Activated T-cell treated with anti-CD3 and anti-CD28 coated beads, Interleukin-2, amount 50 U/mL, for 72 hours (primary cell): ENCODE measurements at places on chromosomes 6 and 20. TPM values are rescaled to one million over a fixed set of nuclear protein-coding genes. Genes with fewer than 3 reads are reported as not detected.

DNA sequence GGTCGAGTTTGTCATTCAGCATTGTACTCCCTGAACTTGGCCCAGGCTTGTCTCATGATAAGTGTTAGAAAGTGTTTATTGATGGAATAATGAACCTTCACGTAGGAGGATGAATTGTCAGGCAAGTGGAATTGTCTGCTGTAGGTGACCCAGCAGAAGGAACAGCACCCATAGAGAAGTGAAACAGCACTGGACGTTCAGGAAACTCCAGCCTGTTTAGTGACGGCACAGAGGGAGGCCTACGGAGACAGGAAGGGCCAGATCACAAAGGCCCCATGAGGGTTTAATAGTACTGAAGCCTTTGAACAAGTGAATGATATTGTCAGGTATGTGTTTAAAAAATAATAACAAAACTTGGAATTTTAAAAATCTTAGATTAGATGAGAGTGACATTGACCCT is 2.9 kb downstream of the STX11 start:
- DNase-seq = no peak

- no peak for DNase-seq
Measured at GRCh38 chr20:63690898-63691710, 5.3 kb upstream of the TNFRSF6B start.

DNA sequence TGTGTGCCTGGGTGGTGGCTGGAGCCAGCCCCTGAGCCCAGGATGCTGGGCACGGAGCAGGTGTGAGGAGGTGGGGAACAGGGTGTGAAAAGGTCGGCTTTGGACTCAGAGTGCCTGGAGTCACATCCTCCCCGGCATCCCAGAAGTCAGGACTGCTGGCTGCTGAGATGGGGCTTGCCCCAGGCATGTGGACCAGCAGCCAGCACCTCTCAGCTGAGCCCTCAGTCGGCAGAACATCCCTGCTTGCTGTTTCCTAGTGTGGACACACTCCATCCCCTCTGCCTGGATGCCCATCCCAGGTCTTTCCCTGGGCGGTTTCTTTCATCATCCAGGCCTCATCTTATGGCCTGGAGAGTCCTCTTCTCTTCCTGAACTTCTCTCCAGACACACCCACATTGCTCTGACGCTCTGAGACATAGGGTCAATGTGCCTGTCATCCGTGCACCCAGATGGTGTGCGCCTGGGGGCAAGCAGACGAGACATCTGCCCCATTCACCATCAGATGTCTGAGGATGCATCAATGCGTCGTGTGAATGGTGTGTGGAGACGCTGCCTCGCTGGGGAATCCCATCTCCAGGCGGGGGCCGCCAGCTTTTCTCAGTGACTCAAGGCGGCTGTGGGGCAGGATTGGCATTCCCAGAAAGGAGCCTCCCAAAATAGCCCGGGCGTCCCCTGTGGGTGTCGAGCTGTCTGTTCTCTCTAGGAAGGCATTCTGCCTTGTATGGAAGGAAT is 104.2 kb downstream of the SYCP2 start:
- DNase-seq = no peak

DNA sequence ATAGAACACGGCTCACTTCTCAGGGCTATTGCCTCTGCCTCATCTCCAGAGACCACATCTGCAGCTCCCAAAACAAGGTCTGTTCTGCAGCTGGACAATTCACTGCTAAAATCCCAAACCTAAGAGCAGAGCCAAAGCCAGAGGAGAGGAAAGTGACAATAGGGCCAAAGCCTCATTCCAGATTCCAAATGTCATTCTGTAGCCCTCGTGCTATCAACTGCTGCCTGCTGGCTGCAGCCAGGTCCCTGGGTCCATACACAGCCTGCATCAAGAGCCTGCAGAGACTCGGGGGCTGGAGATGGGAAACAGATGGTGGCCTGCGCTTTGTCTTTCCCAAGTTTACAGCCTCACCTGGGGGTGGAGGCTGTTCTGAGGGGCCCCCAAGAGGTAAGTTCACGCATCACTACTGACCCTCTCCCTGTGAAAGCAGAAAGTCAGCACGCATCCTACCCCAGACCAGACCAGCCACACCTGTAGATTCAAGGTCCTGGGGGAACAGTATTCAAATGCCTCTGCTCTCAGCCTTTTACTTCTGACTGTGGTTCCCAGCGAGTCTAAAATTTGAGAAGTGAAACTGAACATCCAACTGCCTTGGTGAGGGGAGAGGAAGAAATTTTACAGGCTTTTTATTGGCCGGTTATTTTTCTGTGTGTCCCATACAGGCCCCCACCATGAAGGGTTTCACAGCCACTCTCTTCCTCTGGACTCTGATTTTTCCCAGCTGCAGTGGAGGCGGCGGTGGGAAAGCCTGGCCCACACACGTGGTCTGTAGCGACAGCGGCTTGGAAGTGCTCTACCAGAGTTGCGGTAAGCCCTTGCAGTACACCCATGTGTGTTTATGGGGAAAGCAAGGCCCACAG is at the start of gene LY86:
Gene LY86 (plus strand): TSS at position 657 of the 860 bp plus-strand sequence. CDS start 15 bp downstream, at position 672.
- no peak for DNase-seq

GRCh38 chr6:152720974-152721373 is 23.3 kb downstream of the MYCT1 start:
- DNase-seq = no peak

- no peak for DNase-seq
Measured at GRCh38 chr6:136470044-136470443, 80.2 kb downstream of the MAP7 start.

- DNase-seq = no peak
Measured at GRCh38 chr6:142937986-142938385, 7.0 kb downstream of the HIVEP2 start.

DNA sequence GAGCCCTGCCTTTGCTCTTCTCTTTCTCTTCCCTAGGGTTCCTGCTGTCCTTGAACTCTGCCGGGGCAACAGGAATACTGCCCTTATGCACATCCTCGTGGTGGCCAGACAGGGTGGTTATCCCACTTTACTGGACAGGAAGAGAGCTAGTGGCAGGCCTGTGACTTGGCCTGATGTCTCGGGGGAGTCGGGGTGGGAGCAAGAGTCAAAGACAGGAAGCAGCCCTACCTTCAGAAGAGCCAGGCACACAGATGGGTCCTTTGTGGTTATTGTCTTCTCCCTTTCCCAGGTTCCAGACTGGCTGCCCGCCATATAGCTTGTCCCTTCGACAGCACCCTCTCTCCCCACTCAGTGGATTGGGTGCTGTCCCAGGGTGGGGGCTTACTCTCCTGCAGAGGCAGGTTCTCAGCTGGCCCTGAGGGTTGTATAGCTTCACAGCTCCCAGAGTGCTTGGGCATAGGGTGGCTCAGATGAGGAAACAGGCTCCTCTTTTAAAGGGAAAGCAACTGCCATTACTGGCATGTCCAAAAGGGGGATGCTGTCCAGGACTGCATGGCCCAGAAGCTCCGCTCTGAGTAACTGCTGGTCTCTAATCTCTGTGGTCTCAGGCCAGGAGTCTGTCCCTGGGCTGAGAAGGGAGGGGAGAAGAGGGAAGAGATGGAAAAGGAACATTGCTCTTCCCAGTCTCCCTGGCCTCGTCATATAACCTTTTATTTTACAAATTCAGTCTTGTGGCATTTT is 17.3 kb downstream of the PLCG1 start:
- no peak for DNase-seq

GRCh38 chr6:136609873-136610706 is 59.9 kb upstream of the MAP7 start:
- DNase-seq = no peak

DNA sequence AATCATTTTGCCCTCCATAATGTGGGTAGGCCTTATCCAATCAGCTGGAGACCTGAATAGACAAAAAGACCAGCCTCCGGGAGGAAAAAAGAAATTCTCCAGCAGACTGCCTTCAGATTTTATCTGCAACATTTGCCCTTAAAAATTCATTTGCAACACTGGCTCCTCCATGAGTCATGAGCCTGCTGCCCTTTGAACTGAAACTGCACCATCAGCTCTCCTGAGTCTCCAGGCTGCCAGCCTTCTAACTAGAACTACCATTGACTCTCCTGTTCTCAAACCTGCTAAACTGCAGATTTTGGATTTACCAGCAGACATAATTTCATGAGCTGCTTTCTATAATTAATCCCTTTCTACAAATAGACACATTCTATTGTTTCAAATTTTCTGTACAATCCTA is 223.9 kb upstream of the THEMIS start:
- no peak for DNase-seq

- DNase-seq = no peak
Measured at GRCh38 chr20:47061549-47061948, 166.9 kb downstream of the EYA2 start.

DNA sequence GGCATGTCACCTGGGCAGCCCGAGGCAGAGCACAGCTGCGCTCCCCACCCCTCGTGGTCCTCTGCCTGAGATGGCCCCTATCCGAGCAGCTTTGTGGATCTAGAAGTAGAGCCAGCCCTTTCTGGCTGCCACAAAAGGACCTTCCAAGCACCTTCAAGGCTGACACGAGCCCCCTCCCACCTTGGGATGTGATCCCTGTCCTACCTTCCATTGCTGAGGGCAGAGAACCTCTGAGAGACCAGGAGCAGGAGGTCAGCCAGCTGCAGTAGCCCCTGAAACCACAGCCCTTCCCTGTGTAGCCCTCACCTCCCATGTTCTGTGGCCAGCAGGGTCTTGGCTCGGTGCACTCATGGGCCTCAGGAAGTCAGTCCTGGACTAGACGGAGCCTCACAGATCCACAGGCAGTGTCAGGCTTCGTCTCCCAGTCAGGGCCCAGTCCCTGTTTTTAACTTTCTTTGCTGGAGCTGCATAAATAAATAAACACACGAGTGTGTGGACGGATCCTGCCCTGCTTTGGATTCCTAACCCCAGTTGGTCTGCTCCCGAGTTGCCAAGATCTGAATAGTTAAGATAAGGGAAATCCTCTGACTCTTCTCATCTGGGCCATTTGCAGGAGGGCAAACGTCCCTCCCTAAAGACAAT is 507.7 kb downstream of the PREX1 start:
- no peak for DNase-seq

- no peak for DNase-seq
Measured at GRCh38 chr6:135013211-135013610, 41.4 kb downstream of the HBS1L start.

DNA sequence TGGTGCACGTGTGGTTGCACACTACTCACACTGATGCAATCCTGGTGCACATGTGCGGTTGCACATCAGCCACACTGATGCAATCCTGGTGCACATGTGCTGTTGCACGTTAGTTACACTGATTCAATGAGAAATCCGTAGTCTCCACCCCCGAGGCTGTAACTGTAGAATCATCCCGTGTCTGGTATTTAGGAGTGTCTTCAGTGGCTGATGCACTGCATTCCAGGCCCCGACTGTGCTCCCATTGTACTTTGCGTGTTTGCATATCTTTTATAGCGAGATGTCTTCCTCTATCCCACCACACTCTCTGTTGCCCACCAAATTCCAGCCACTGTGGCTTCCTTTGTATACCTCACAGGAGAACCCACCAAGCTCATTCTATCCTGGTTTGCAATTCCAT is 87.8 kb upstream of the MTHFD1L start:
- DNase-seq = no peak

DNA sequence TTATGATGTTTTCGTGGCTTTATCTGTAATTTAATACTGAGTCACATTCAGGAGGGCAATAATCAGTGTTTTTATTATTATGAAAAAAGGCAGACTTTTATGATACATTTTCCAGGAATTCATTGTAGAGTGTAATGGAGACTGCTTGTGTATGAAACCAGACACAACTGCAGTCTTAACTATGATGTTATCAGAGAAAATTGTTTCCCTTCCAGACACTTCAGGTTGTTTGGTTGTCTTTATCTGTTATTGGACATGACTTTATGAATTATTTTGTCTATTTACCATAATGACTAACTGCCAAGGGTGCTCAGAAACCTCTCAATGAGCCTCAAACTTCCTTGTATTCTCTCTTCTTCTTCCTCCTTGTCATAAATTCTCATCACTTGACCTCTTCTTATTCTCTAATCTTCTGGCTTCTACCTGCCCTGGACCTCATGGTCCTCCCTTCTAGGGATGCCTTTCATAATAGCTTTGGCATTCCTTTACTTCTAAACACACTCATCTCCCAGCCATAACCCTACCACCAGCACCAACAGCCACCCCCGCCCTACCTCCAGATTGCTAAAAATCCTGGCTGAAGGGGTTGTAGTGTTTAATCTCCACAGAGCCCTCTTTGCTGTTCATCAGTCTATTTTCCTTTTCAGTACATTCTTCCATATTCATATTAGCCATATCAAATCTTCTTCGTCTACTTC is 492.5 kb downstream of the CDKAL1 start:
- no peak for DNase-seq

DNA sequence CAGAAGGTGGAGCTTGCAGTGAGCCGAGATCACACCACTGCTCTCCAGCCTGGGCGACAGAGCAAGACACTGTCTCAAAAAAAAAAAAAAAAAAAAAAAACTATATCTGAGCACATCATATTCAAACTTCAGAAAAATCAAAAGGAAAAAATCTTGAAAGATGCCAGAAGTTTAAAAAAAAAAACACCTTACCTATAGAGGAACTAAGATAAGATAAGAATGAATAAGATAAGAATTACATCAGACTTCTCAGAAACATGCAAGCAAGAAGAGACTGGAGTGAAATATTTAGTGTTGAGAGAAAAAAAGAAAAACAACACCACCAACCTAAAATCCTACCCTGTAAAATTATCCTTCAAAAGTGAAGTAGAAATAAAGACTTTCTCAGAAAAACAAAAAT is 116.8 kb upstream of the ARID1B start:
- DNase-seq = no peak

GRCh38 chr20:53739799-53740785 is 146.5 kb upstream of the ZNF217 start:
- no peak for DNase-seq

GRCh38 chr6:4192173-4192572 is 56.8 kb upstream of the ECI2 start:
- DNase-seq = no peak

The TNXB gene
- total RNA-seq = 10.9 TPM

The CST4 gene
- total RNA-seq = not detected

The C6orf132 gene
- total RNA-seq = 0.65 TPM

The RAMACL gene
- total RNA-seq = 1.4 TPM

The VSX1 gene
- not detected for total RNA-seq

The GRM1 gene
- total RNA-seq = not detected

The SLC4A11 gene
- 0.53 TPM for total RNA-seq

The XKR7 gene
- total RNA-seq = not detected
